ENCODE measurements at places on chromosomes 7 and 10. TPM values are rescaled to one million over a fixed set of nuclear protein-coding genes. Genes with fewer than 3 reads are reported as not detected.

Gene PTN
- 17.3 TPM for total RNA-seq

Gene CCDC172
- total RNA-seq: 1.0 TPM

- no peak for DNase-seq
These were observed 28.3 kb downstream of the EMX2 start for GRCh38 chr10:117570880-117571279.

Gene CAMK2B
- total RNA-seq: not detected

- no peak for DNase-seq
These were observed 39.0 kb downstream of the STK17A start for GRCh38 chr7:43621729-43622448.

Gene OR9A2
- not detected for total RNA-seq

- no peak for DNase-seq
These were observed 712.9 kb upstream of the NRP1 start for GRCh38 chr10:34047389-34047788.

Gene HTR5A
- not detected for total RNA-seq

- peak; percentile 84 for DNase-seq
These were observed 26.7 kb upstream of the DNAJB6 start for GRCh38 chr7:157309988-157310668.

Gene LRMDA
- total RNA-seq: not detected

GRCh38 chr7:88214456-88214855 is 5.4 kb downstream of the SRI start:
- DNase-seq: no peak

- DNase-seq: no peak
These were observed 28.0 kb upstream of the IKZF1 start for GRCh38 chr7:50276483-50276882.

DNA sequence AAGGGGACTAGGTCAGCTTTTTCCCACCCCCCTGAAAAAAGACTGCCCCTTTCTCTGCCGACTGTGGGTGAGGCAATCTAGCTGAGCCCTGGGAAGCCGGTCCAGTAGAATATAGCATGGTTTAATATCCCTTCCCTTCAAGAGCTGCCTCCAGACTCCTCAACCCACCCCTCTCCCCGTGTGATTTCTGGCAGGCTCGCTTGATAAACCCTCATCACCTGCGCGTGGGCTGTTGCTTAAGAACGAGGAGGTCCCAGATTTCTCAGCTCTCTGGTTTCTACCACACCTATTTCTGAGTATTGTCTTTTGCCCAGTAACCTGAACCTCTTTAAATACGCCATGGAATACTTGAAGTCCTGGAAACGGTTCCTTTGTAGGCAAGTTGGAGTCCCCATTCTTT is 2.0 kb upstream of the LRRC4 start:
- no peak for DNase-seq

- peak; percentile 93 for DNase-seq
These were observed 59.1 kb downstream of the PDGFA start for GRCh38 chr7:460374-461116.

DNA sequence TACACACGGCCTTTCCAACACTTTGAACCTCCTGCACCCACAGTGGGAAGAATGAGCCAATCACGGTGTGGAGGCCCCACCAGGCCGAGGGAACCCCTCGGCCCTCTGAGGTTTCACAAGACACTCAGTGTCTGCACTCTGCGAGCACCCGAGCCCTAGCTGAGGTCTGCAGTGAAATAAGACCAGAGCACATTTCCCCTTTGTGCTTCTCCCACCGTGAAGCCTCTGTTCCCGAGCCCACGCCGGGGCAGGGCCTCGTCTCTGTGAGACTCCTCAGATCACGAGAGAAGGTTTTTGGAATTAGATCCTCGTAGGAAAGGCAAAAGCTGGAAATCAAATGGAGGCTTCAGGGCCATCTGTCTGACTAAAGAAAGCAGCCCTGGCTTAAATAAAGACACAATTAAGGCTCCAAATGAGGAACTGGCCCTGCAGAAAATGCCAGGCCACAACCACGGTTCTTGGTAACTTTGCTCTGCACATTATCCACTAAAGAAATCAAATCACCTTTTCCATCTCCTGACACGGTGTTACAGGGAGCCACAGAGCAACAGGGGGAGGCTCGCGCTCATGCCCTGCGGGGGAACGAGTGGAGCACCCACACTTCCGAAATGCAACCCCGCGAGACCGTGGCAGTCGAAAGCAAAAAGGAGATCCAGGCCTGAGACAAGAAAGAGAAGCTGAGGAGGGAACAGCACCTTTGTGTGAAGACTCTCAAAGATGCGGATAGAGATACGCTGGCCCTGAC is 43.7 kb downstream of the FAM53B start:
- no peak for DNase-seq

GRCh38 chr7:29564496-29565223 is 1.0 kb downstream of the PRR15 start:
- DNase-seq: peak; percentile 80

DNA sequence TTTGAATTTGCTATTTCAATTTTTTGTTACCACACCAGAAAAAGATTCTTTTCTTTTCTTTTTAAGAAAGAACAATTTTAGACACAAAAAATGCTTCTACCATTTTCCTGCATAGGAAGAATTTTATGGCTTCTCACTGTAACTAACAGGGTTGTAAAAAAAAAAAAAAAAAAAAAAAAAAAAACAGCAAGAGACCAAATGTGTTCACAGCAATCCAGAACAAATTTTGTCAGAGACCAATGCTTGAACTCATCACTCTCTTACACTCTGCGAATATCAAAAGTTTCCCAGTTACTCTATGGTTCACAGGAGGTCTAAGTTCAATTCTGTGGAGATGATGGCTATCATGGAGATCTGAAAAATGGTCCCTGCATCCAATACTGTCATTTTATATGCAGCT is 84.4 kb downstream of the CHCHD3 start:
- DNase-seq: no peak

Gene SFTPD
- 0.21 TPM for total RNA-seq

GRCh38 chr10:12091421-12091820 is 22.7 kb downstream of the DHTKD1 start:
- DNase-seq: no peak

GRCh38 chr7:149524394-149524793 is 26.8 kb upstream of the ZNF746 start:
- no peak for DNase-seq
